Eye (tissue), 1 donor: ENCODE measurements at places on chromosomes 1 and 21.
A peak's percentile ranks its signal among the peaks of the same experiment; 100 is the strongest.

- DNase-seq, result peak; percentile 75
These were observed 182.9 kb downstream of the OMA1 start for GRCh38 chr1:58363585-58363984.

DNA sequence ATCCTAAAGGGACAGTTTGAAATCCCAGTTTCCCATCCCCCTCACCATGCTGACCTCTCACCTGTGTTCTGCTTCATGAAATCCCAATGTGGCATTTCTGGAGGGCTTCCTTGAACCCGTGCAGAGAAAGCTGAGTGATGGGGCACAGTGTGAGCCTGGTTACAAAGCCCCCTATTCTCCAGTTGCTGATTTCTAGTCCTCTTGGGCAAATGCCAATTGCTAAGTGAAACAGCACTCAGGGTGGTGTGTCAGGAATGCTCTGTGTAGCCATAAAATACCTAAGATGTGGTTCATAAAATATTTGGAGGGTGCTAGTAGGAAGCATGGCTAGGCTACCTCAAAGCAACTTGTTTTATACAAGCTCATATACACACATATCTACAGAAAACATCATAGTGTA, 32.0 kb downstream of the SUSD4 start:
- DNase-seq, result no peak

- no peak for DNase-seq
These were observed 6.4 kb upstream of the WNT3A start for GRCh38 chr1:228000416-228000815.

GRCh38 chr1:70415882-70416281, 4.8 kb downstream of the CTH start:
- no peak for DNase-seq

- DNase-seq, result peak; percentile 77
These were observed 40.6 kb upstream of the CLIC4 start for GRCh38 chr1:24704411-24705259.

GRCh38 chr1:41641941-41642527, 157.6 kb upstream of the EDN2 start:
- no peak for DNase-seq

DNA sequence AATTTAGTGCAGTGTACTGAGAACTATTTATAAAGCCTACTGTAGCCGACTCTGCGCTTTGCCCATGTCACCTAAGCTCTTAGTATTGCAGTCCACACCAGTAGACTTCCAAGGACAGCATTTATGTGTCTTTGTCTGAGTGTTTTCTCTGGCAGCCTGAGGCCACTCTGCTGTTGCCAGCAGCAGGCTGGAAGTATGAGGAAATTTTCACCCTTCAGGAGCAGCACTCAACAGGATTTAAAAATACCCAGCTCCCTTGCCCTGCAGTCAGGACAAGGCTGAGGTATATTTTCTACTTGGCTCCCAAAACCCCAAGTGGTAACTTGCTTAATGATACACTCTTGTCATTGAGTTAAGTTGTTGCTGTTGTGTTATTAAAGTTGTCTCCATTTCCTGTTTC, 230.1 kb downstream of the SRGAP2C start:
- no peak for DNase-seq

DNA sequence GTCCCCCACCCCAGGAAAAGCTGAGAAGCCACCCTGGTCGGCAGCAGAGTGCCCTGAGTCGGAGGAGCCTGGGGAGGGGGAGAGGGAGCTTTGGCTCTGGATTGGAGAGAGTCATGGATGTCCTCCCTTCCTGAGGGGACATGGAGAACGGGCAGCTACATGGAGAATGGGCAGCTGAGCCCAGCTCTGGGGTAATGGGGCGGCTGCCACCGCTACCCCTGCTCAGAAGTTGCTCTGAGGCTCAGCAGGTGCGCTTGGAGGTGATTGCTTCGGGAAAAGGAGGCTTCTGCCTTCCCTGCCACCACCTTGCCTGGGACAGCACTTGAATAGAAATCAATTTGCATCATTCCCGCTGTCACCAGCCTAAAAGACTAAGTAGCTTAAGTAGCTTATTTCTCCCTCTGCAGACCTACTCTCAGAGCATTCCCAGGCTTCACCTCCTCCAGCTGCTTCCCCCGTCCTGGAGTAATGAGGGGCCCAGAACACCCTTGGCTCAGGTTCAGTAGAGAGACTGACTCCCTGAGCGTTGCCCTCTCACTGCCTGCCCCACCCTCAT, 8.3 kb downstream of the DISP3 start:
- no peak for DNase-seq

DNA sequence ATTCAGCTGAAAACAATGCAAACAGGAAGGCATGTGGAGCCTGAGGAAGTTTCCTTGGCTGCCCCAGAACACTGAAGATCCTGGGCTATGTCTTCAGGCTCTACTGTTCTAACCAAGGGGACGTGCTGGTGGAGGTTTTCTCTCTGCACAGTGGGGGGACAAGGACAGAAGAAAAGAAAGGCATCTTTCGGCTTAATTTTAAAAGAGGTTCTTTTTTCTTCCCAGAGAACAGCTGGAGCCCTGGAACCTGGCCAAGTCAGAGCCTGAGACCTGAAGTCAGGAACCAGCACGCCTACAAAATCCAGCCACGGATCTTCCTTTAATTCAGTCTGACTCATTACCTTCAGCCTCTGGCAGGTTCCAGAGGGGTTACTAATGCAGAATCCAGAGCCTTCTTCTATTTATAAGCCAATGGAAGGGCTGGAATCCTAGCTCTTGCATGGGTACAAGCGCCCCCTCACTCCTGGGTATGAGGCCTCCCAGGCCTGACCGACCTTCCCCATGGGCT, 19.8 kb downstream of the CTNNBIP1 start:
- DNase-seq, result peak; percentile 76

DNA sequence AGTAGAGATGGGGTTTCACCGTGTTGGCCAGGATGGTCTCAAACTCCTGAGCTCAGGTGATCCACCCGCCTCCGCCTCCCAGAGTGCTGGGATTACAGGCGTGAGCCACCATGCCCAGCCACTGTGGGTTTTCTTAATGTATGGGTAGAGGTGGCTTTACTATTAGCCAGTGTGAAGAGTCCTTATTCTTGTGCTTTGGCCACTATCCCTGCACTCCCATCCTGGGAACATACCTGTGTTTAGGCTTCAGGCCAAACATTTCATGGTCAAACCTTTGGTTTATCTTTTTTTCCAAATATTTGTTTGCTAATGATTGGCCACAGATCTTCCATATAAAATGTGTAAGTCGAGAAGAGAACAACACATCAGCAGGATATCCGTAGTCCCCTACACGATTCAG, 16.5 kb downstream of the FMO5 start:
- DNase-seq, result no peak

DNA sequence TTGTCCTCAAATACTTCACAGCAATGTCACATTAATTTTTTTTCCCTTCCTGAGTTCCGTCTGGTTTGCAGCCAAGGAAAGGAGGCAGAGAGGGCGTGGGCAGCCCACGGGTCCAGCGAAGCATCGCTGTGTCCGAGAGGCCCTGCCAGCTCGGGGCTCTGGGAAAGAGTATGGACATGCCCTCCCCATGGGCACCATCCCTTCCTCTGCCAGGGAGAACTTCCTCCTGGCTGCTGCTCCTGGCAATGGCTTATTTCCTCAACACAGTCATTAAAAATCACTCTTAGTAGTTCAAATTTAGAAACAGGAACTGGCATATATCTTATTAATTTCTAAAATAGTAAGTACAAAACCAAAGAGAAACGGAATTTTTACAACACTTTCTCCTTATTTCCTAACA, 115.4 kb downstream of the RIPK4 start:
- DNase-seq, result no peak

DNA sequence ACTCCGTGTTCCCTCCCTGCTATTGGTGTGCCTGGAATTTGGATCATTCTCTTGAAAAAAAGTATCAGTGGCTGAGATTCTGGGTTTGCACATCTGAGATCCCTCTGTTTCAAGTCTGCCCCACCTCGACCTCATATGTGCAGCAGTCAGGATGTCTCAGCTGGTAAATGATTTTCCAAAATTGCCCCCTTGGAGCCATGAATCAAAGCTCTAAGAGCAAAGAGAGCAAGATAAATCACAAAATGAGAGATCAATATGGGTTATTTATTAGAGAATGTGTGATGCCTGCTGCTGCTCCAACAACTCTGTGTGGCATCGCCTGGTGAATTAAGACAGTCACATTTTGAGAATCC, 8.5 kb downstream of the CRP start:
- no peak for DNase-seq

DNA sequence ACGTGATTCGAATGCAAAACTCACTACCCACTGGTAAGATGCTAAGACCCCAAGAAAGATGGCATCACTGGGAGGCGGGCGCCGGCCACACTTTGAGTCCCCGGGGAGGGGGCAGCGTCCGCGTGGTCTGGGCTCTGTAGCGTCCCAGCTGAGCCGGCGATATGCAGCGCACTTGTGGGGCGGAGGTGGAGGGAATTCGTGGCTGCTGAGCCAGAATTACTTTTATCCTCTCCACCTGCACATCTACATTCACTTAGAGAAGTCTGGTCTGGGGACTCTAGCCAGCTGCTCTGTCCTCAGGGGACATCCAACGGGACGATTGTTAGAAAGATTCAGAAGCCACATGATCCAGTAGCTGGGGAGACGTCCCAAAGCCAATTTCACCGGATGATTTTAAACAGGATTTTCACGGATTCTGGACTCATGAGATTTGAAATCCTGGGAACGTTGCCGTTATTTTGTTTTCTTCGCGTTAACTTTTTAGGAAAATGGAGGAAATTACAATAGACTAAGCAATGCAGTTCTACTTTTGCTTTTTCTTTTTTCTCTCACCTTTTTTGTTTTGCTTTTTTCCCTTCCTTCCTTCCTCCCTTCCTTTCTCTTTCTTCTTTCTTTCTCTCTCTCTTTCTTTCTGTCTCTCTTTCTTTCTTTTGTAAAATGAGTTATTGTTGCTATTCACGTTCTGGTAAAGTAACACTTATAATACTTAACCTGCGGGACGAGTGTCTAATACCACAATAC, 1.3 kb downstream of the JAM2 start:
- DNase-seq, result peak; percentile 90

GRCh38 chr1:180586671-180587155, 27.9 kb downstream of the OVAAL start:
- DNase-seq, result peak; percentile 33

- DNase-seq, result no peak
These were observed 140.4 kb upstream of the KCNE2 start for GRCh38 chr21:34223376-34223775.

DNA sequence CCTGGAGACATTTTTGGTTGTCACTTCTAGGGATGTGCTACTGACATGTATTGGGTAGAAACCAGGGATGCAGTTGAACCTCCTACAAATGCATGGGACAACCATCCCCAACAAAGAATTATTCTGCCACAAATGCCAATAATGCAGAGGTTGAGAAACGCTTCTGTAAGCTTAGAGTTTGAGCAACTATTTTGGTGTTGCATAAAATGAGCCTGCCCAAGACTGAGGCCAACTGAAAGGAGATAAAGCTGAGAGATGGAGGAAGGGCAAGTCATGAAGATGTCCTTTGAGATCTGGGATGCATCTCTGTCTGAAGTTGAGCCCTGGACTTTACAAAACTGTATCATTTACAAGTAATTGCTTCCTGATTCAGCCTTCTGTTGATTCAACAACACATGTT, 106.9 kb downstream of the KCNJ15 start:
- DNase-seq, result no peak

DNA sequence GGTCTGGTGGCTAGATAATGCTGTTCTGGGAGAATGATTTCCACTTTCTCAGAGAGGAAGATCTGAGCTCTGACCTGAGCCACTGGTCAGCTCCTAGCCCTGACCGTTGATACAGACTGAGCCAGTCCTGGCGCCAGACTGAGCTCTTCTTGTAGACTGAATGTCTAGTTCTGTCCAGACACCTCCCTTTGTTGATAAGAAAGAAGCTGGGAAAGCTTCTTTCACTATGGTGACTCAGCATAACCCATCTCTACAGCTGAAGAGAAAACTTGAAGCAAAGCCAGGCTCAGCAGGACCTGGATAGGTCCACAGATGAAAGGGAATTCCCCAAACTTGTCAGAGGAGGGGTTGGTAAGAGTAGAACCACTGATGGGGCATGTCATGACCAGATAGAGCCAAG, 9.9 kb upstream of the TRABD2B start:
- DNase-seq, result no peak

DNA sequence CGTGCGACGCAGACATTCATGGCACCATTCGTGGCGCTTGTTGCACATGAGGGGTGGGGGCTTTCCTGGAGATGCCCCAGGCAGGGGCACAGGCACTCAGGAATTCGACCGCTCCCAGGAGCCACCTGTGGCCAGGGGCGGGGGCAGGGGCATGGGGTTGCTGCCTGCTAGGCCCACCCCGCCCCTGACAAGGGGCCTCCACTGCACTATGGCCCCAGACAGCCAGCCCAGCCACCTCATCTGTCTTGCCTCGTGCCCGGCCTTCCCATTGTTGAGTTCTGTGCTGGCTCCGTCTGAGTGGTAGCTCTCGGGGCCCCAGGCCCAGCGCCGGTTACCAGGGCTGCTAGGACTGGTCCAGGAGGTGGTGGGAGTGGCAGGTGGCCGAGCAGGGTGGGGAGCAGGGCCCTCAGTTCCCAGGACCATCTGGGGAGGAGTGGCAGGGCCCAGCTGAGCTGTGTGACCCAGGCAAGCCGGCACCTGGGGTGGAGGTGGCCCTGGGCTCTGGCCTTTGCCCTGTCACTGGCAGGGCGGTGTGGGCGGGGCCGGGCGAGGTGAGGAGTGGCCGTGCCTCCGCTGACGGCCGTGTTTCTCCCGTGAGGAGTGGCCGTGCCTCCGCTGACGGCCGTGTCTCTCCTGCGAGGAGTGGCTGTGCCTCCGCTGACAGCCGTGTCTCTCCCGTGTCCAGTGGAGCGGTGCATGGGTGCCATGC, 1.9 kb downstream of the PLCH2 start:
- DNase-seq, result no peak

DNA sequence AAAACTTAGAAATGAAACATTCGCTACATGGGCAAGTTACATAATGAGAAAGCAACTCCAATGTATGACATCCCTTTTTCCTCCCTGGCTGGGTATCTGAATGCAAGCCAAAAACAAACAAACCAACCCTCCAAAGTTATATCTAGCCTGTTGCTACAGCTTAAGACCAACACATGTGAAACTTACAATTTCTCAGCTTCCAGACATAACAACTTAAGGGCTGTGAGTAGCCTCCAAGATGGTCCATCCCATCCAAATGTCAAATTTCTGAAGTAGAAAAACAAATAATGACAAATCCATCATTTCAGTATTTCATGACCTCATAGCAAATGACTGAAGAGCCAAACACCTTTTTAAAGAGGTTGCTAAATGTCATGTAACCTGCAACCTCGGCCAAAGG, 19.9 kb downstream of the SETD4 start:
- DNase-seq, result no peak

- DNase-seq, result no peak
These were observed 48.7 kb downstream of the AKT3 start for GRCh38 chr1:243801378-243801777.

DNA sequence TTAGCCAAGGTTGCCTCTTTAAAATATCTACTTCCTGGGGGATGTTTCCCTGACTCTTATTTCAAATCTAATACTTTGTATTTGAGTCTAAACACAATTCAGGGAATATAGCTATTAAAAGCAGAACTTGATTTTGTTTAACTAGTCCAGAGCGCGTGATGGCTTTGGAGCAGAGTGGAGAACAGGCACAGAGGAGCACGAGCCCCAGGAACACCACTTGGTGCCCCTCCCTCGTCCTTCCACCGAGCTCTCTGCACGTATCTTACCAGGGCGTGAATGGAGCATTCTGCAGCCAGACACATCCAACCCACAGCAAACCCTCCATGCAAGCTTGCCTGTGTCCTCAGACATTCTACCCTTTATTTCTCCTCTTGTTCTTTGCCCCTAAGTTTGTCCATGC, 14.1 kb downstream of the KIF26B start:
- DNase-seq, result no peak

- no peak for DNase-seq
These were observed 18.5 kb downstream of the CD84 start for GRCh38 chr1:160560806-160561205.
